RCC 7860 (cell line): ENCODE measurements at places on chromosomes 3 and 15.

DNA sequence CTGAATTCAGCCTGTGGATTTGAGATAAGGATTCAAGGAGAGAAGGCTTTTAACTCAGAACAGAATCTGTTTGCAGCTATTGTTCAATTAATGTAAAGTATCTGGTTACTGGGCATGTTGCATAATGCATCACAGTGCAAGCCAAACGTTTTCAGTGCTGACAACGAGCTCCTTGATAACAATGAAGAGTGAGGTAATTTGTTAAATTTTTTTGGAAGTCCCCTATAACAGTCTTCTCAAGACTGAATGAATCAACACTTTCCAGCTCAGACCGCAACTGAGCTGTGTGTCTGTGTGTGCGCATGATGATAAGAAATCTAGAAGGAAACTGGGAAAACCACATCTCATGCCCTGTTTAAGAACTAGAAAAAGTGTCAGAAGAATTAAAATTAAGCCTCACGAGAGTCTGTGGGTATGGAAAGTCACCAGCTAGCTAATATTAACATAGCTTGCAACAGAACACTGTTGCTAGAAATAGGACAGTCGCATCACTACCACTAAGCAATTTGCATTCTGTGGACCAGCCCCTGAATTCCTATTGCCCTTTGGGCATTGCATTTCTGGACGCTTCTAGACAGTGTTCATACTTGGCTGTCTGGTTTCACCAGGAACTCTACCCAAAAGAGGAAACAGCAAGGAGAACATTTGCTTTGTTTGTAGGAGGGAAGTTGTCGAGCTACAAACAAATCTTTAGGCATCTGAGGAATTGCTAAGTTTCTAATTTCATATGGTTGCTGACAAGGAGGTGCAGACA is 43.7 kb upstream of the ATP2C1 start:
- DNase-seq = peak; percentile 76

DNA sequence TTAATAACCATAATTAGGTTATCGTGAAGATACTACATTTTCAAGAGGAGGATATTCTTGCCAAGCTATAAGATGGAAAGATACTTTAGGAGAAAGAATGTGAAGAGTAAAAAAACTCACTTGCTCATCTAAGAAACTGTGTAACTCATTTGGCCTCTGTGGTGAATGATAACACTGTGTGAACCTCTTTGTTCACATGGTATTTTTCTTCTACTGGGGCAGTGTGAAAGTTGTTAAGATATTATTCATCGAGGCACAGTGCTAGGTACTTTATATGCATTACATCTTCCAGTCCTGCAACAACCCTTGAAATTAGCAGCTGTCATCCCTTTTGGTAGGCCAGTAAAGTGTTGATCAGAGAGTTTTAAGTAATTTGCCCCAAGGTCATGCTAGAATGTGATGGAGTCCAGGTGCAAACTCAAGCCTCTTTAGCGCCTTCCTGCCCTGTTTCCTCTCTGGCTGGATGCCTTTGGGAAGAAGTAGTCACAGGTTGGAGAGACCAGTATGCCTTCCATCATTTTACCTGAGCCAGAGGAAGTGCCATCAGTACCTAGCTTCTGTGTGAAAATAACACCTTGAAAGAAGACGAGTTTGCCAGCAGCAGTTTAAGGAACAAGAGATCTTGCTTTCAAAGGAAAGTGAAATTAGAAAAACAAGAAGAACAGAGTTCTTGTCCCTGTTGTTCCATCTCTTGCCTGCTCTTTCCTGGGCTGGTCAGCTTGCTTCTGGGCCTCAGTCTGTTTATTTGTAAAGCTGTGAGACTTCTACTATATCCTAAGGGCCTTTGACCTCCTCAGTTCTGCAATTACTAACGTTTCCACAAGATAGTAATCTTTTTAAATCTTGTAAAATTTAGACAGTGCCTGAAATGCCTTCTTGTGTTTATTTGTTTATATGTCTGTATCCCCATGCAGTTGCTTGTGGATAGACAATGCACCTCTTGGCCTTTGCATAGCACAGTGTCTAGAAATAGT is 179.3 kb downstream of the FNDC3B start:
- no peak for DNase-seq

GRCh38 chr15:80783260-80783659 is 4.1 kb downstream of the CEMIP start:
- DNase-seq = no peak

DNA sequence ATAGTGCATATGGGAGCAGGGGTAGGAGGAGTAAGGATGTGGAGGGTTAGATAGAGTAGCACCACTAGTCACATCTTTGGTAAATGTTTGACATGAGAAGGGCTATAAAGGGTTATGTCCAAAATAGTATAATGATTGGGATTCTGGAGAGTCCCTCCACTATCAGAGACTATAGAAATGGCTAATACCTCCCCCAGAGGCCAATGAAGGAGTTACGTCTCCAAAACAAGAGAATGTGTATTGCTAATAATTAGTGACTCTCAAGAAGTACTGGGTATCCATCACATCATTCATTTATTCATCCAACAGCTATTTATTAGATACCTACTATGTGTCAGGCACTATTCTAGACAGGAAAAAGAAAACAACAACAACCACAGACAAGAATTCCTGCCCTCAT is 203.7 kb upstream of the UMPS start:
- no peak for DNase-seq

DNA sequence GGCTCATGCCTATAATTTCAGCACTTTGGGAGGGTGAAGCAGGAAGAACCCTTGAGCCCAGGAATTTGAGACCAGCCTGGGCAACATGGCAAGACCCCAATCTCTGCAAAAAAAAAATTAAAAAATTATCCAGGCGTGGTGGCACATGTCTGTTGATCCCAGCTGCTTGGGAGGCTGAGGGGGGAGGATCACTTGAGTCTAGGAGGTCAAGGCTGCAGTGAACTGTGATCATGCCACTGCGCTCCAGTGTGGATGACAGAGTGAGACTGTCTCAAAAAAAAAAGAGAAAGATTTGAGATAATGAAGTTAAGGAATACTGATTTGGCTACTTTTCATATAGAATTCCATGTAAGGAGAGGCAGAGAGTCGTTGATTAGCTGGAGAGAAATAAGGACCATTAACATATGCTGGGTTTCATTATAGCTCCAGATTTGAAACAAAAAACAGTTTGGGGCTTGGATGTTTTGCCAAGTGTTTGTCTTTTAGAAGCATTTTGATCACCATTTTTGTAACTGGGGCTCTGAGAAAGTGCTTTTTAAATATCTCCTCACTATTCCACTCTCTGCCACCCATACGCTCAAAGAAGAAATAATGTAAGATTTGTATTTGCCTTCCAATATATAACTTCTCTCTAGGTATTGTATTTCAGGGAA is 214.2 kb downstream of the FEZF2 start:
- DNase-seq = no peak

- peak; percentile 54 for DNase-seq
Observed at GRCh38 chr3:142929109-142929508, 34.4 kb downstream of the PAQR9 start.

DNA sequence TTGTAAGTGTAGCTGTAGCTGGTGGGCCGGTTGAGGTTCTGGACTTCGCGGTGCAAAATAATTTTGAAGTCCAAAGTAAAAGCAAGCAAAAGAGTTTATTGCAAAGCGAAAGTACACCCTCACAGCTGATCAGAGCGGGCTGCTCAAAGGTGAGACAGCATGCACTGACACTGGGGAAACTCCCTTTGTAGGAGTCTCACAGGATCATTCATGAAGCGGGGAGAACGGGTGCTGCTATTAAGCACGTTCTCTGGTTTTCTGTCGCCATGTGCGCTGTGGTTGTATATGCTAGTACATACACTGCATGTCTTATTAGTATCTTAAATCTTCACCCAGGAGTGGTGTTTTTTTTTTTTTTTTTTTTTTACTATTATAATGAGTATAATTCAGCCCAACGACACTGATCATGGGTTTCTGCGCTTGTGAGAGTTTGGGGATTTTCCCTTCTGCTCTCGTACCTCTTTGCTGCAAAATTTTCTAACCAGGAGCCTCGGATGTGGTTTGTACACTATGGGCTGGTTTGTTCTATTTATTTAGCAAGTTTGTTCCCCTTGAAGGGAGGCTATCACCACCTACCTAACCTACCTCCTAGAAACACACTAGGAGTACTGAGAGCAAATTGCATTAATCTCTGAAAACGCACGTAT is 1.4 kb upstream of the AP4E1 start:
- DNase-seq = peak; percentile 39

DNA sequence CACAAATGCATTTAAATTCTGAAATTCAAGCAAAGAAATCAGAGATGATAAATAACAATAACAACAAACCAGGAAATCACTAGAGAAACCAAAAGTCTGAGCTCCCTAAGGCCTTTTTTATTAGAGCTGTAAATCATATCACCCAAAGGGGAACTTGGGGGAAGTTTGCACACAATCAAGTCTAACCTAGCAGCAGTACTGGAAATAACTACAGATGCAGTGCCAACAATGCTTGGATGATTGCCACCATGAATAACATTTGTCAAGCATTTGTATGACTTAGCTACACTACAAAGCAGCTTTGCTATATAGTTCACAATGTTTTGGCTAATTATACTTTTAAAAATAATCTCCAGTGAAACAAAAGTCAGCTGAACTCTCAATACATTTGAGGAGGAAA is 27.8 kb downstream of the SHQ1 start:
- DNase-seq = no peak

DNA sequence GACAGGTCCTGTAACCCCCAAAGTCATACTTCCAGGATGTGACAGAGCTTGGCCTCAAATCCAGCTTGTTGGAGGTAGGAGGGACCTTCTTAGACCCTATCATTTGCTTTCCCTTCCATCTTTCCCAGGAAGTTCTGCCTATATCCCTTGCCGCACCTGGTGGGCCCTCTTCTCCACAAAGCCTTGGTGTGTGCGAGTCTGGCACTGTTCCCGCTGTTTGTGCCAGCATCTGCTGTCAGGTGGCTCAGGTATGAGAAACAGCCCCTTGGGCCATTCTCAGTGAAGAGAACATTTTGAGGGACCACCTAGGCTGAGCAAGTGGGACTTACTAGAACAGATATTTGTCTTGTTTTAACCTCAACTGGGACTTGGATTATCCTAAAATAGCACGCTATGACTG is 1.3 kb downstream of the IL17RE start:
- no peak for DNase-seq

DNA sequence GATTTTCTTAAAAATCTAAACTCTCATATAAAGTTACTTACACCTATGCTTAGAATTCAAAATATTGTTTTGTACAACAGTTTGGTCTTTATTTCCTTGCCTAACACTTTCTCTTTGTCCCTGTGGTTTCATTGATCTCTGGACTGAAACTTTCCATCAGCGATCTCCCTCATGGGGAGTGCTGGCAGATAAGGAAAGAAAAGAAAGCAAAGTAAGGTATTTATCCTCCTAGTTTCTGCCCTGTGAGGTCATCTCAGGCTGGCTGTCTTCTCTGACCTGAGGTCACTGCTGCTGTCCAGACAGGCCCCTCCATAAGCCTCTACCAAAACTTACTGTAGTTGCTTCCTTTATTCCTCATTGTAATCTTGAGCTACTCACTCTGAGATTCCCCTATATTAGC is 57.9 kb upstream of the EPHA6 start:
- no peak for DNase-seq

- DNase-seq = no peak
Observed at GRCh38 chr3:19541284-19541683, 392.7 kb downstream of the EFHB start.

- no peak for DNase-seq
Observed at GRCh38 chr15:96334017-96334704, 3.7 kb downstream of the NR2F2 start.

DNA sequence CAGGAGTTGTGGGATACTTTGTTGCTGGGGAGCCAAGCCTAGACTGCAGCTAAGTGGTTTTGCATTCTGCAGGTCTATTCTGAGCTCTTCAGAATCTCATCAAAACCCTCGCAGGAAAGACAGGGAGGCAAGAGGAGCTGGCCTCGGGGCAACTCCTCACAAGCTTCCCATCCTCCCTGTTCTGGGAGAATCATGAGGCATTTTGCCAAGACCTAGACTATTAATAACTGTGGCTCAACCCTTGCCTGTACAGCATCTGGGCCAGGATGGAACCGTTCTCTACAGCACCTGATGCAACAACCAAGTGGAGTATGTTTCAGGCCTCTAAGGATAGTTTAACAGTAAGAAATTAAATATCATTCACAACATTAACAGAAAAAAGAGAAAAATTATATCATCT is 20.2 kb upstream of the SLC6A20 start:
- peak; percentile 6 for DNase-seq

GRCh38 chr3:139797724-139798343 is 120.1 kb upstream of the NMNAT3 start:
- DNase-seq = no peak

DNA sequence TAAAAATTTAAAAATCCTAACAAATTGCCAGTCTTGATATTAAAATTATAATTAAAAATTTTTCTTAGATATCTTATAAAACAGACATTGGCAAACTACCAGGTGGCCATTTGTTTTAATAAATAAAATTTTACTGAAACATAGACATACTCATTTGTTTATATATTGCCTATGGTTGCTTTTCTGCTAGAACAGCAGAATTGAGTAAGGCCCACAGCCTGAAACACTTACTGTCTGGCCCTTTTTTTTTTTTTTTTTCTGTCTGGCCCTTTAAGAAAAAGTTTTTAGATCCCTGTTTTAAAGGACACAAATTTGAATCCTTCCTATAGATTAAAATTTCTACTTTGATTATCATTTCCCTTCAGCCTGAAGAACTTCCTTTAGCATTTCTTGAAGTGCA is 60.5 kb upstream of the CTDSPL2 start:
- no peak for DNase-seq

DNA sequence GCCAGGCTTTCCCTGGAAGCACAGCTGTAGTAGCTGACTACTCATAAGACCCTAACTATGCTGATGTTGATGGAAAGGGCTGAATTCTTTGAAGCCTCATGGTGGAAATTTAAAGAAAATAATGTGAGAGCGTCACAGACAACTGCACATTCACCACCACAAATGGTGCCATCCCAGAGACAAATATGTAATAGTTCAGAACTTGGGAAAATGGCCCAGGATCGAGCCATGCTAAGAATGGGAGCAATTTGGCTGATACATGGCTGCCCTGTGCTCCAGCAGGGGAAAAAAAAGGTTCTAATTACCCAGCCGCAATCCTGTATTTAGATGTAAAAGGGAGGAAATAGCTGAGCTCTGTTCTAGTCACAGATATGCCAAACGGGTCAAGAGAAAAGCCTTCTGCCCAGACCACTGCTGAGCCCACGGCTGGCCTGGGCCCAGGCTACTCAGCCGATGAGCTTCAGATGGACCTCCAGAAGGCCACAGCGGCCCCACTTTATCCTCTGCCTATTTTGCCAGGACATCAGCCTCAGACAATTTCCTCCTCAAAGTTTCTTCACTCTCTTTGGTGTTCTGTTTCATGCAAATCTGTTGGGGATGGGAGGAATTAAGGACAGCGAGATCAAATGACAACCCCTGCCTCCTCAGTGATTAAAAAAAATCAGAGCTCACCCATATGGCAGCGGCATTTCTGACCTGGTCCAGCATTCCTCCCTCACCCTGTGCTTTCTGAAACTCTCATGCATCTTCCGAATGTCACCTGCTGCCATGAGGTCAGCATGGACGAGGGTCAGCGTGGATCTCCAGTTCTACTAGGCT is 54.5 kb upstream of the MEX3B start:
- no peak for DNase-seq

GRCh38 chr3:134911586-134912548 is 116.8 kb downstream of the EPHB1 start:
- DNase-seq = no peak

GRCh38 chr3:24678421-24678865 is 183.8 kb upstream of the THRB start:
- DNase-seq = peak; percentile 80
